ENCODE measurements at places on chromosomes 13 and 19. TPM values are rescaled to one million over a fixed set of nuclear protein-coding genes. Genes with fewer than 3 reads are reported as not detected.

DNA sequence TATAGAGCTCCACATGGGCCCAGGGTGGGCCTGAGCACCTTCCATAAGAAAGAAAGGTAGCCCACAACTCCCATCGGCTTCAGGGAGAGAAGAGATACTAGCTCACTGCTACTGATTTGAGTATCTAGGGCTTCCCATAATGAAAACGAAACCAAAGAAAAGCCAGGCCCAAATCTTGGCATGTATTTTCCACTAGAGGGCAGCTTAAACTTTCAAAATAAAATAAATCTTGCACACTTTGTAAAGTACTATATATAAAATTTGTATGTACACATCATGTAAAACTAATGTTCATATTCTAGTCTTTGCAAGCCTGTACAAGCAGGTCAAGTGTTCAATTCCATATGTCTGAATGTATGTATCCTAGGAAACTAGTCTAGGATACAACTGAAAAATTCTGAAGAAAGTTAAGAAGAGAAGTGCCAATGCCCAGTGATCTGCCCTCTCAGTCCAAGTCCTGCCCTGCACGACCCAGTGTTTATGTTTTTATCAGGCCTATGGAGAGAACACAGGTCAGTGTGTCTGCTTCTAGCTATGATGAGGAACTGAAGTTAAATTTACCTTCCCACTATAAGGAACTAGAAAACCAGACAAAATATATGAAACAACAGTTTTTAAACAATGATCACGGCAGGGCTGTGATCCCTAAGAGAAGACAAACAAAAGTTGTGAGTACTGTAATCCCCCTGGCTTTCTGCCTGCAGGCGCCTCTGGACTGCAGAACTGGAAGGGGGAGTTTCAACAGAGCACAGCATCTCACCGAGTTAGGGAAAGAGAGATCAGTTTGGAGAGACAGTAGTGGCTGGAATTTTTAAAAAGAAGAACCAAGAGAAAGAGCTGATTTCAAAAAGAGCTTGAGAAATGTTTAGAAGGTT is 475.7 kb downstream of the UQCRFS1 start:
- peak; percentile 77 for DNase-seq

DNA sequence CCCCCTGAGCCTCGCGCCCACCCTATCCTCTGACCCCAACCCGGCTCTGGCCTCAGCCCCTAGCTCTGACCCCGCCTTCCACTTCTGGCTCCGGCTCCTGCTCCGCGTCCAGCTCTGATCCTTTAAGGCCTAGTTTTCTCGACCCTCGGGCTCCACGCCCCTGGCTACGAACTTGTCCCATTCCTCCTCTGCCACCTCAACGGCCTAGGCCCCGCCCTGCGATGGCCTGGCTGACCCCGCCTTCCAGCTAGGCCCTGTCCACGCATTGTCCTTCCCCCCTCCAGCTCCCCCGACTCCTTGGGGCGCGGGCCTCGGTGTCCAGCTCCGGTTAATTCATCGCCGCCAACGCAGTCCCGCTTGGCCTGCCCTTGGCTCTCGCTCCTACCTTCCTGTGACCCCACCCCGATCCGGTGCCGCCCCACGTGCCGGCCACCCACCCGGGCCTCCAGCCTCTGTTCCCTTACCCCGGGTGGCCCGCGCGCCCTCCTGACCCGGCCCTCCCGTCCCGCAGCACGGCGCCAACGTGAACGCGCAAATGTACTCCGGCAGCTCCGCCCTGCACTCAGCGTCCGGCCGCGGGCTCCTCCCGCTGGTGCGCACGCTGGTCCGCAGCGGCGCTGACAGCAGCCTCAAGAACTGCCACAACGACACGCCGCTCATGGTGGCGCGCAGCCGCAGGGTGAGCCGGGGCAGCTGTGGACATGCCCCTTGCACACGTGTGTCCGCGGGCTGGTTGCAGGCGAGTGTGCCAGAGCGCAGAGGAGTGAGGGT is 9.4 kb downstream of the BCL3 start:
- peak; percentile 82 for DNase-seq

- no peak for DNase-seq
These were observed 14.7 kb downstream of the NOVA2 start for GRCh38 chr19:45958769-45959516.

GRCh38 chr19:55590617-55591016 is 8.7 kb downstream of the FIZ1 start:
- DNase-seq = peak; percentile 29

- peak; percentile 76 for DNase-seq
These were observed at the start of gene SACS for GRCh38 chr13:23433171-23434153. Gene SACS, minus strand, starts transcription at chr13:23433702. Its CDS starts 22,463 bp downstream, at chr13:23411239.

- no peak for DNase-seq
These were observed 36.7 kb downstream of the USPL1 start for GRCh38 chr13:30654430-30654829.

Gene PGLYRP2
- not detected for total RNA-seq

Gene GDF15
- 0.51 TPM for total RNA-seq

DNA sequence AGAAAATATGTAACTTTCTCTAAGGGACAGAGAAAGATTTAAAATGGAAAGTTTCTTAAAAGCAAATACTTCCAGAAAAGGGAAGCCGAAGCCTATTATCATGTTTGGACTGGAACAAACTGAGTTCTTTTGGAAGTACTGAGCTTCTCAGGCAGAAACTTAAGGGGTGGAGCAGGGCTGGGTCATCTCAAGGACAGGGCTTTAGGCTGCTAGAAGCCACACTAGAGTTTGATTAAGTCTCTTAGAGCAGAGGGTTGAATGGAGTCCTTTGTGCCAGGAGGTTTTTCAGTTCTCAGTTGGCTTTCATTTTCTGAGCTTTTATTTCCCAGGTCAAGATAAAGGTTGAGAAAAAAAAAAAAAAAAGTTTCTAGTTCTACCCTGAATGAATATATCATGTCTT is 432.7 kb downstream of the SLITRK5 start:
- DNase-seq = peak; percentile 1

DNA sequence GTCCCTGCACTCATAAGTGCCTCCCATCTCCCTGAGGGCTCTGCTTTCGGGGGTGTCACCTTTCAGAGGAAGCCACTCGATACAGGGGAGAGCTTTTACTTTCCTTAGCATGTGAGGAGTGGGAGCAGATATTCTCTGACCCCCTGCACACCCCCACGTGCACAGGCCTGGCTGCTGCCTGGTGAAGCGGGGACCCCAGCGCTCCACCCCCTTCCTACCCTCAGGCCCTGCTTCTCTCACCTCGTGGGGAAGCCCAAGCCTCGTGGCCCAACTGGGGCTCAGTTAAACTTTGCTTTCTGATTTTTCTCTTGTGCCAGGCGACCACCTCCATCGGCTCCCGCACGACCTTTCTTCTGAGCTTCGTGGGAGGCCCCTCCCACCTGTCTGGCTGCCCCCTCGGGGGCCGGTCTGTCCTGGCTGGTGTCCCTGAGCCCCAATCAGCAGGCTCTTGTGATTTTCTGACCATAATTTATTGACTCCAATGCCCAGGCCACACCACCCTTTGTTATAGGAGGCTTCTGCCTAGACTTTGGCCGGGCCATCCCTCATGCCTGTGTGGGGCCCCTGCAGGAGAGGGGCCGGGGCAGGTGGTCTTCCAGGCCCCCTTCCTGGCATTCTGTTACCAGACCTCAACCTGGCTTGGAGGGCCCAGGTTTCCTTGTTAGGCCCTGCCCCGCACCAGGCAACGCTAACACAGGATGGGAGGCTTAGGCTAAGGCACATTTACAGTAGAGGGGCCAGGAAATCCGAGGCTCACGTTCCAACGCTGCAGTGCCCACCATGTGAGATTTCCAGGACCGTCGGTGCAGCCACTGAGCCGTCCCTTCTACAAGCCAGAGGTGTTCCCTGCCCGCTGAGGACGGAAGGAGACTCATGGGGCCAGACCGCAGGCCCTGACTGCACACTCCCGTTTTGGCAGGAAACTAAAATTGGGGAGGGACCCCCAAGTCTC is 3.7 kb downstream of the TMED1 start:
- DNase-seq = no peak

- peak; percentile 89 for DNase-seq
These were observed 10.6 kb upstream of the UBE2S start for GRCh38 chr19:55418185-55418584.

- DNase-seq = no peak
These were observed 2816.6 kb downstream of the PCDH9 start for GRCh38 chr13:64413529-64413928.

- no peak for DNase-seq
These were observed 313.3 kb downstream of the GPC6 start for GRCh38 chr13:93539914-93540313.

- DNase-seq = no peak
These were observed 497.6 kb downstream of the SUCLA2 start for GRCh38 chr13:47503475-47503874.

DNA sequence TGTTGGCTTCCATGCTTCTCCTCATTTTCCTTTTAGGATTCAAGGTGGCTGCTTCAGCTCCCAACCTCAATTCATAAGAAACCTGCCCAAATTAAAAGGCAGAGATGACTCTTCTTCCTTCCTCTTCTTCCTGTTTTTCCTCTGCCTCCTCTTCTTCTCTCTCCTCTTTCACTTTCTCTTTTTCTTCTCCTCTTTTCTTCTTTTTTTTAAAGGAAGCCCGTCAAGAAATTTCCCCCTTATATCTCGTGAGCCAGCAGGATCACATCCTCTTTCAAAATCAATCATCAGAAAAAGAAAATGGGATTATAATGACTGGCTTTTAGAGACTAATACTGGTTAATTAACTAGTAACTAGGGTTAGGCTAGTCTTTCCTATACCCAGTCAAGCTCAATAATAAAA is 220.3 kb downstream of the NBEA start:
- no peak for DNase-seq

Gene CEACAM19
- 2.5 TPM for total RNA-seq

Gene UBXN6
- total RNA-seq = 92.2 TPM

- DNase-seq = no peak
These were observed 115.4 kb upstream of the TMTC4 start for GRCh38 chr13:100789968-100790367.

Gene KIR2DL3
- total RNA-seq = not detected

GRCh38 chr19:39916236-39916635 is 18.2 kb downstream of the FCGBP start:
- no peak for DNase-seq

DNA sequence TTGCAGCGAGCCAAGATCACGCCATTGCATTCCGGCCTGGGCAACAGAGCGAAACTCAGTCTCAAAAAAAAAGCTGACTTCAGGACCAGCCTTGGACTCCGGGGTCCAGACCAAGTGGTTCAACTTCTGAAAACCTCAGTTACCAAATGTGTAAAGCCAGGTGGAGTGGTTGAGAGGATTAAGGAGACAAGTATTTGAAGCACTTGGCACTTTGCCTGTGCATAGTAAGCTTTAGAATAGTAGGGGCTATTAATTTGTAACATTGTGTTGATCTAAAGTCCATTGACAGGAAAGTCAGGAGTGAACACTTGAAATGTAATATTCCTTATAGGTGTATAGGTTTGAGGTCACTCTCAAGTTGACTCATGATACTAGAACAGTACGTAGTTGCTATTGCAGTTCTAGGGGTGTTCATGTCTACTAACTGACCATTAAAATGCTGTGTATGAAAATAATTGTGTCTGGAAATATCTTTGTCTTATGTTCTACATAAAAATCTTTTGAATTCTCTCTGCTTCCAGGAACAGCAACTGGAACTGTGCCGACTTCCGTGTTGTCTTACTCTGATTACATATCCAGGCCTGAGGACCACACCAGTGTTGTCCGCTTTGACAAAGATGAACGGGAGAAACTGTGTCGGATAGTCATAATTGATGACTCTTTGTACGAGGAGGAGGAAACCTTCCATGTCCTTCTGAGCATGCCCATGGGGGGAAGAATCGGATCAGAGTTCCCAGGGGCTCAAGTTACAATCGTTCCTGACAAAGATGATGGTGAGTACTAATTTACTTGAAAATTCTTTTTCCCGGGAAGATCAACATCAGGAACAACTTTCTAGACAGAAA is 97.4 kb downstream of the FREM2 start:
- no peak for DNase-seq

DNA sequence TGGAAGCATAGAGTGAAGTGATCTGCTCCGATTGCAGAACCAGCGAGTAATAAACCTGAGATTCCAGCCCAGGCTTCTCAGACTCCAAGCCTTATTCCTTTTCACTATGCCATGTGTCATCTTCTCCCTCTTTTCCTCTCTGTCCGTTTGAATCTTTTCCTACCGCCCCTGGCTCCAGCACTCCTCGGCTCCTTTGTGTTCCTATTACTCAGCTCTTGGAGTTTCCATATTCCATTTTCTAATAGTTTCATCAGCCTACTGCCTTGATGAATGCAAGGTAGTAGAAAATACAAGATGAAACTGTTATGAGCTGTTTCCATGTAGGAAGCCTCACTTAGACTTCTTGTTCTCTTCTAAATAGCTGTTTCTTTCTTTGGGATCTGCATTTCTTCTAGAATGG is 138.6 kb downstream of the MYO16 start:
- no peak for DNase-seq

GRCh38 chr19:44529536-44529935 is at the start of gene CEACAM20:
Gene CEACAM20, minus strand, starts transcription at chr19:44529675. Its CDS starts 166 bp downstream, at chr19:44529509.
- no peak for DNase-seq

Gene COLGALT1
- total RNA-seq = 66.3 TPM

Gene ZNF329
- 20.9 TPM for total RNA-seq

DNA sequence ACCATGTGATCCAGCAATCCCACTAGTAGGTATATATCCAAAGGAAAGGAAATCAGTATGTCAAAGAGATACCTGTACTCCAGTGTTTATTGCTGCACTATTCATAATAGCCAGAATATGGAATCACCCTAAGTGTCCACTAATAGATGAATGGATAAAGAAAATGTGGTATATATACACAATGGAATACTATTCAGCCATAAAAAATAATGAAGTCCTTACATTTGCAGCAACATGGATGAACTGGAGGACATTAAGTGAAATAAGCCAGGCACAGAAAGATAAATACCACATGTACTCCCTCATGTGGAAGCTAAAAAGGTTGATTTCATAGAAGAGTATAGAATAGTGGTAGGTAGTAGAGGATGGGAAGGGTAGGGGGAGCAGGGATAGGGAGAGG is 23.5 kb downstream of the BORA start:
- no peak for DNase-seq

Gene UBE2L5
- not detected for total RNA-seq

Gene EID2B
- 5.0 TPM for total RNA-seq

Gene C1QTNF9B
- not detected for total RNA-seq

Gene FAM216B
- not detected for total RNA-seq

Gene CLASRP
- total RNA-seq = 24.7 TPM

DNA sequence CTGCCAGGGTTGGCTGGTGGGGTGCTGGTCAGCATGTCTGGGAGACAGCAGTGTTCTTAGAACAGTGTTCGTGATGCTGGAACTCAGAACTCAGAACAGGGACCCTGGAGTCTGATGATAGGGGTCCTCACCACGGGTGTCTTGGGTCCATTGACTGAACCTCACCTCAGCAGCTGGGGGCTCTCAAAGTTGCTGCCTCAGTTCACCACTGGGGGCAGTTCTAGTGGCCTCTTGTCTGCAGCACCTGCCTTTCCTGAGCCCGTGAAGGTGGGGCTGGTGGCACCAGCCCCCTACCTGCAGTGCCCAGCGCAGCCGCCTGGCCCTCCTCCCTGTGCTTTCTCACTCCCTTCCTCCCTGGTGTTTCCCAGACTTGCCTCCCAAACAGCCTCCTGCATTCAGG is 28.5 kb downstream of the SAFB start:
- no peak for DNase-seq

DNA sequence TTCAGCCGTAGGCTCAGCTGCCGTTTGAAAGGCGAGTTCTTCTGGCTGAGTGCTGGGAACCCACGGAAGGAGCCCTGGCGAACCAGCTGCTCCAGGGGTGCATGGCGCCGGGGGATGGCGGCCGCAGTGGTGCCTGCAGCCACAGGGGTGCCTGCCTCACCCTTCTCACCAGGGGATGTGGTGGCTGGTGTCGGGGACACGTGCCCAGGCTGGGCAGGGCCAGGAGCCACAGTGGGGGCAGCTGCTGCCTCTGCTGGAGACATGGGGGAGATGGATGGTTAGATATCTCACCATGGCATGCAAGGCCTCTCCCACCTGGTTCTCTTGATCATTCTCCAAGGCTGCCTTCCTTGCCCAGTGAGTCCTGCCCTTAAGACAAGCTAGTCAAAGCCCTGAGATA is 17.1 kb downstream of the NUMBL start:
- no peak for DNase-seq

Data from tongue (tissue), 3 donors.